Frontal cortex (tissue), 4 donors: ENCODE measurements at places on chromosomes 6 and 20.

GRCh38 chr6:157034436-157035230 lies 257.5 kb downstream of the ARID1B start:
- DNase-seq = peak; percentile 17

GRCh38 chr6:50707652-50708300 lies 5.5 kb upstream of the TFAP2D start:
- no peak for DNase-seq

DNA sequence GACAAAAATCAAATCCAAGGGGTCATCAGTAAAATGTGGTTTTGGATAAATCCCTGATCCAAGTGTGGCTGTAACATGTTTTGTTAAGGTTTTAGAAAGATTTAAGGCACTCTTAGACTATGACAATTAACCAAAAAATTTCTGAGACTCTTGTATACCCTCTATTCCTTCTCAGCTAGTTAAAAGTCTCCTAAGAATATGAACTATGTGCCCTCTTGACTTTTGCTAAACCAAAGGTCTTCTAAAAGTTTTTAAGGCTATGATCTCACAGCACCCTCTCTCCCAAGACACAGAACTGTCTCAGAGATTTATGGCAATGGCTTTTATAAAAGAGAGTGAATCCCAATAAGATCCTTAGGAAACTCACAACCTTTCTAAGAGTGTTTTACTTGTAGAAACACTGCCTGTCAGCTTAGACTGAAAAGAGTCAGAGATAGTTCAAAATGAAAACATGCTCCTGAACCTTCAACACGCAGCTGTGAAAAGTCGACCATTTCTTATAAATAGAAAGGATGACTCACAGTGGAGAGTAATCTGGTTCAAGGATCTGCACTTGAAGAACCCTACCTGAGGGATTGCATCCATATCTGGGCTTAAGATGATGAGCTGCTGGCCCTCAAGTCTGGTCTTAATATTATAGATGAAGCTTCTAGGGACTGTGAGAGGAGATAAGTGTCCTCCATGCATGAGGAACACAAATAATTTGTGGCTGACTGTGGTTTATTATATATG lies 388.4 kb upstream of the GJE1 start:
- DNase-seq = no peak

DNA sequence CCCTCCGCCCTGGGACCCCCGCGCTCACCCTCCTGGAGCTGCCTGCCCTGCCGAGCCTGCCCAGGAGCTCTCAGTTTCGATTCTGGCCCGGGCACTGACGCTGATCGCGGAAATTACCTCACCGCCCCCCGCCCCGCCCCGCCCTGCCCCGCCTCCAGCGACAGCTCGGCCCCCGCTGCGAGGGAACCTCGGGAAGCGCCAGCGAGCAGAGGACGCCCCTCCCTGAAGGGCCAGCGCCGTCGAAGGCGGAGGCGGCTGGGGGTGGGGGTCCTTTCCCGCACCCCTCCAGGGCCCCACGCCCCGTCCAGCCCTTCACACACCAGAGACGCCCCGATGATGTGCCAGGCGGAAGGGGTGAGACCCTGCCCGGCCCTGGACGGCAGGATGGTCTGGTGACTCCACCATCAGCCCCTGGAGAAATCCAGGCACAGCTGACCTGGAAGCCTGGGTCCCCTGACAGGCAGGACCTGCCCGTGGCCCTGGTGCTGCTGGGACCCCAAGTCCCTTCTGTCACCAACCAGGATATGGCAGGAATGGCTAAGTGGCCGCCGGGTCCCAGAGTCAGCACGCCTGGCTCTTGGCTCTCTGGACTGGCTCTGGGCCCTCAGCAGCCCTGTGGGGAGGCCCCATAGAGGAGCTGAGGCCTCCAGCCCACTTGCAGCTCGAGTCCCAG lies at the start of gene HELZ2:
Gene HELZ2, minus strand, starts transcription at position 84 of the 673 bp plus-strand sequence. CDS start 1,854 bp downstream, outside the sequence.
- DNase-seq = peak; percentile 80
